ENCODE measurements at places on chromosomes 5 and 9. TPM values are rescaled to one million over a fixed set of nuclear protein-coding genes. Genes with fewer than 3 reads are reported as not detected.

NR2F1-AS1 gene
- total RNA-seq: 23.0 TPM

ROR2 gene
- 0.12 TPM for total RNA-seq

KIF20A gene
- 8.2 TPM for total RNA-seq

PCDHB9 gene
- total RNA-seq: 0.15 TPM

IER5L gene
- 21.4 TPM for total RNA-seq

MSMP gene
- total RNA-seq: 1.6 TPM

KIF12 gene
- 5.3 TPM for total RNA-seq

EQTN gene
- not detected for total RNA-seq

TAF11L10 gene
- not detected for total RNA-seq

RNF180 gene
- total RNA-seq: 4.7 TPM

SARDH gene
- 3.4 TPM for total RNA-seq

MED22 gene
- total RNA-seq: 21.9 TPM

GPX8 gene
- total RNA-seq: 70.8 TPM

GRCh38 chr5:91126448-91126847 is 256.7 kb downstream of the ARRDC3 start:
- no peak for DNase-seq

GRCh38 chr9:129712634-129713401 is 40.0 kb downstream of the PTGES start:
- DNase-seq: no peak

DNA sequence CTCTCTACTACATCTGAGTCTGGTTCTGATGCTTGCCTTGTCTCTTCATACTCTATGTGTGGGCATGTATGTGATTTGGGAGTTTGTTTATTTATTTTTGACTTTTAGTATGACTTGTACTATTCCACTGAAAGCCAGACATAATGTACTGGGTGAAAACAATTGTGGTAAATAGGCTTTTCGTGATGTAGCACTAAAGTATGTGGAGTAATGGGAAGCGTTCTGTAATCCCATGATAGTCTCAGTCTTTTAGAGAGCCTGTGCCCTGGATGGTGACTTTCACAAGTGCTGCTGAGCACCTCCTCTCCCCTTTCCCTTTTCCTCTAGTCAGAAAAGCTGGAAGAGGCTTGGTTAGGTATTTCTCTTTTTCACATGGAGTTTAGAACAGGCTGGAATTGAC is 85.8 kb upstream of the S1PR3 start:
- DNase-seq: no peak

- DNase-seq: no peak
Observed at GRCh38 chr5:156655732-156656131, 194.4 kb upstream of the PPP1R2B start.

DNA sequence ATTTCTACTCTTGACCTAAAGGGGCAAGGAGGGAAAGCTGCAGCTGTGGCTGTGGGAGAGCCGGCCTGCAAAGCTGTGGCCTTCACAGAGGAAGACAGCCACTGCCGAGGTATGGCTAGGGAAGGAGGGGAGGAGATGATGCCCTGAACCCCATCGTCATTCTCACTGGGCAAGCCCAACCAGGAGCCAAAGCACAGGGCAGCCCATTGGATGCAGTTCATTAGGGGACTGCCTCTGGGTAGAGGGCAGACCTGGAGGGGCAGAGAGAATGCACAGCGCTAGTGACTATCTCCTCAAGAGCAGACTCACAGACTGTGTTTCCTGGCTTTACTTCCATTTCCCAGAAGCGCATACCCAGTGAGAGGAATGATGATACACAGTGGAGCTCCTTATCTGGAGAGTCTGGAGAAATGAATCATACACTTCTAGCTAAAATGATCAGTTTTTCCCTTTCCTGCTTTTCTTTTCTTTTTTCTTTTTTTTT is 47.2 kb upstream of the TTC23L start:
- peak; percentile 18 for DNase-seq

DNA sequence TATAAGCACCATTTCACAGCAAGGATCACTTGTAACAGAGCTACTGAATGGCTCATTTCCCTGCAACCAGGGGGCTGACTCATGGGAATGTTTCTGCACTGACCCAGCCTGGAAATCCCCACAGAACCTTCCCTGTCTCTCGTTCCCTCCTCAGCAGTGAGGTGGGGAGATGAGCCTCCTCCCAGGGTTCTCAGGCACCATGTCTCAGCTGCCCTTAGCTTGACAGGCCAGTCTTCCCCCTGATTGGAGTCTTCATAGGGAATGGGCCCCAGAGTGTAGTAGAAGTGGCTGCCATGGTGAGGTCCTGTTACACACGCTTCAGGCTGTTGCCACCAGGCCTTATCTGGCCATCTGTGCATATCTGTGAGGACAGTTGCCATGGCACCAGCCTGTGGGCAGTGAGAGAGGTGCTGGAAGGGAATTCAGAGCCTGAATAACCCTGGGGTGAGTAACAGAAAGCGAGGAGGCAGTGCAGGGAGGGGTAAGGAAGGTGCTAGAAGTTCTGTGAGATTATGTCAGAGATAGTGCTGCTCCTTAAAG is 324.4 kb downstream of the ENC1 start:
- DNase-seq: peak; percentile 71

- DNase-seq: no peak
Observed at GRCh38 chr9:114880291-114880745, 50.1 kb downstream of the TNFSF8 start.

GRCh38 chr5:7321724-7322123 is 74.2 kb upstream of the ADCY2 start:
- DNase-seq: no peak

DNA sequence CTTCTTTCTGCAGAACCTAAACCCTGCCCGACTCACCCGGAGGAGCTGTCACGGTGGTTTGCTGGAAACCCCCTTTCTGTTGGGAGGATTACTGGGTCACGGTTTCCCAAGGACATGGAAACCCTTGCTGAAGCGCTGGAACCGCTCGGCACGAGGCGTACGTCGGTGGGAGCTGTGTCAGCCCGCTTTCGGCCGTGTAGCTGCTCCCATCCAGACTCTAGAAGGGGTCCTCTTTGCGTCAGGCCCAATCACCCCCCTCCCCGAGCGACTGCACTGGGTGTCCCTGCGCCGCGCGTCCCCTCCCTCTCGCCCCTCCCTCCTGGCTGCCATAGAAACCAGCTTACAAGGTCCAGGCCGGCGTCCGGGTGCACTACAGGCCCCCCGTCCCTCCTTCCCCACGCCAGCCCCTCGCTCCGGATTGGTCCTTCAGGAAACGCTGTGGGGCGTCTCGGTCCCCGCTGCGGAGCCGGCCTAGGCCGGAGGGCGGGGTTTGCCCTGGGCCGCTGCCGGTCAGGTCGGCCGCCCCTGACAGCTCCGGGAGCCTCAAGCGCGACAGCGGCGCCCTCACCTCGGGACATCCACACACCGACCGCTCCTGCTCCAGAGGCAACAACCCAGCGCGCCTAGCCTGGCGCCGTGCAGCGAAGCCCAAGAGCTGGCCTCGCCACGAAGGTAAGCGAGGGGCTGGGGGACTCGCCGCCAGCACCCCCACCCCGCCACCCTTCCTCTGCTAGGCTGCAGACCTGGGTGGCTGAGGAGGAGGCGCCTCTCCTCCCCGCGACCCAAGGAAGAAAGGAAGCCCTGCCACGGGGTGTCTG is at the start of gene NIM1K:
NIM1K (plus strand) TSS at position 486 of the 818 bp plus-strand sequence. CDS start 53,551 bp downstream, outside the sequence.
- DNase-seq: no peak

DNA sequence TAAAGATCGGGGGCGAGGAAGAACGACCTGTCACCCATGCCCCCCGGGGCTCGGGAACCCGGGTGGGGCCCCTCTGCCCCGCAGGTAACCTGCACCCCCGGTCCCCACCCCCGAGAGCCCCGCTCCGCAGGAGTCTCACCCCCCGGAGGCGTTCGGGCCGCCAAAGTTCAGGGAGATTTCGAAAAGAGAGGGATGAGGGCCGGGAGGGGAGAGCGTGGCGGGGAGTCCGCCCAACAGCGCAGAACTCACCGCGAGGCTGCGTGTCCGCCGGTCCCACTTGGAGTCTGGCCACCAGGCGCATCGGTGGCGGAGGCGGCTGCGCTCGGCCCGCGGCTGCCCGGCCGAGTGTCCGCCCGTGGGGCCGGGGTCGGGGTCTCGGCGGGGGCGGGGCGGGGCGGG is at the start of gene PHF19:
PHF19 (minus strand) TSS at position 347 of the 399 bp plus-strand sequence. CDS start 2,447 bp downstream, outside the sequence.
- DNase-seq: no peak

GRCh38 chr5:180235077-180235476 is 26.1 kb upstream of the RASGEF1C start:
- no peak for DNase-seq

DNA sequence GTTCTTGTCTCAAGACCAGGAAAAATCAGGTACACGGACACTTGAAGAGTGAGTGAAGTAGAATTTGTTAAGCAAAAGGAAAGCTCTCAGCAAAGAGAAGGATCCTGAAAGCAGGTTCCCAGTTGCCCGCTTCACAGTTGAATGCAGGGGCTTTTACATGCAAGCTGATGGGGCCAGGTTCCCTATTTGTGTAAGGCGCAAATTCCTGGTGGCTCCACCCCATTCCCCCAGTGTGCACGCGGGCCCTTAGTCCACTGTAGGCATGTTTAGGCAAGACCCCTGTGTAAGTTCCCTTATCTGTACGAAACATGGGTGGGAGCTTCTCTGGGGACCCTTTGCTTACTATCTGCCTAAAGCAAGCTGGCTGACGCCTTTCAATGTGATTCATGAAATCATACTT is 2.7 kb upstream of the AGTPBP1 start:
- no peak for DNase-seq

GRCh38 chr5:83306572-83307241 is 164.8 kb upstream of the VCAN start:
- DNase-seq: no peak

DNA sequence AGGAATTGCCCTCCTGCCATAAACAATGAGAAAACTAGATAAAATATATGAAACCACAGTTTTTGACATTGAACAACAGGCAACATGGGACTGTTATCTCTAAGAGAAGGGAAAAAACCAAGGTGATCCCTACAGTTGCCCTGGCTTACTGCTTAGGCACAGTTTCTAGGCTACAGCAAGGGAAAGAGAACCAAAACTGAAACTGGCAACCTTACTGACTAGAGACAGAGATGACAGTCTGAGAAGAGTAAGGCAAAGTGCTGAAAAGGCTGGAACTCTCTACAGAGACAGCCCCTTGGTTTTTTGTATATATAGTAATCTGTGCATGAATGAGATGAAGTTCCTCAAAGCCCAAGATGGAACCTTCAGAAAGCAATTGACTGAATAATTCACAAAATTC is 36.2 kb upstream of the REEP2 start:
- DNase-seq: no peak

GRCh38 chr5:78527054-78527859 is 121.3 kb downstream of the LHFPL2 start:
- peak; percentile 98 for DNase-seq

- no peak for DNase-seq
Observed at GRCh38 chr5:179828756-179829421, 8.2 kb downstream of the SQSTM1 start.

DNA sequence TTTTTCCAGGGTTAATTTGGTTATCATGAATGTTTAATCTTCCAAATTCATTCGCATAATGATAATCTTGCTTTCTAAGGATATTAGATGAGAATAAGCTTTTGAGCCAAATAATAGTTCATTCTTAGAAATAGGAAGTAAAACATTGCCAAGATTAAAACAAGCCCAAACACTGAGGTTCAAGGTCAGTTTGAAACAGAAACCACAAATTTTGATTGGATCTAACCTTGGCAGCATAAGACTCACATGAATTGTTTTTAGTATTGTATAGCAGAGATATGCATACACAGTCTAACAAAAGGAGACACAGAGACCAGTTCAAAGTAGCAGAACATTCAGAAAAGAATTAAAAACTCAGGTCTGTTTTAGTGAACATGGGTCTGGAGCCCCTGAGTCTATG is 43.4 kb upstream of the VCAN start:
- no peak for DNase-seq

DNA sequence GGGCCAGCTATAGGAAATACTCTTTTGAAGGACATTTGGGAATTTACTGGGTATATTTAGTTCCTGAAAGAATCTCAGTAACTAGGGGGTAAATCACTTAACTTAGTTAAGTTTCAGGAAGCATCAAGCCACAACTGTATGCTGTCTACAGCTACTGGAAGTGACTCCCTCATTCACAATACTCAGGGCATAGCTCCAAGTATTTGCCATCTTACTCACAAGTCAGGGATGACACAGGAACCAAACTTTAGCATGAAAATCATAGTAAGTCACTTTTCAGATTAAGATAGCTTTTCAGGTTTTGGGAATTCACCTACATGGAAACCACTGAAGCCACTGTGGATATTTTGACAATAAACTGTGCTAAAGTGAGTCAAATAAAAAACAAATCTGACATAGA is 242.4 kb upstream of the ATP10B start:
- no peak for DNase-seq

- DNase-seq: no peak
Observed at GRCh38 chr9:129549684-129550083, 71.2 kb downstream of the C9orf50 start.

GRCh38 chr9:119781886-119782285 is 412.7 kb upstream of the BRINP1 start:
- no peak for DNase-seq

DNA sequence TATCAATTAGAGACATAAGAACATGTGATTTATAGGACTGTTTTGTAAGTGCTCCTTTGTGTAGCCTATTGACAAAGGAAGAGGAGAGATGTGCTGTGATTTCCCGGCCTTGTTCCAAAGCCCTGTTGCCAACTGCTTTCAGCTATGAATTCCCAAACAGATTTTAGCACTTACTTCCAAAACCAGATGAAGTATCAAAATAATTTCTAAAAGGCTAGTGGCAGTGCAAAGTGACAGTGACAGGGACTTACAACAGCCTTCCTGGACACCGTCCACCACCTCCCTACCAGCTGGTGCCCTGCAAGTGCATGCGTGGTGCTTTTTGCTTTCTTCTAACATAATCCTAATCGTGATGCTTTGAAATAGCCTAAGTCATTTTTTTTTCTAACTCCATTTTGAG is 254.1 kb upstream of the ACTBL2 start:
- DNase-seq: no peak

- DNase-seq: no peak
Observed at GRCh38 chr5:64505769-64506566, at the start of gene RGS7BP. RGS7BP (plus strand) TSS chr5:64506015; CDS start chr5:64506625, 610 bp downstream.

DNA sequence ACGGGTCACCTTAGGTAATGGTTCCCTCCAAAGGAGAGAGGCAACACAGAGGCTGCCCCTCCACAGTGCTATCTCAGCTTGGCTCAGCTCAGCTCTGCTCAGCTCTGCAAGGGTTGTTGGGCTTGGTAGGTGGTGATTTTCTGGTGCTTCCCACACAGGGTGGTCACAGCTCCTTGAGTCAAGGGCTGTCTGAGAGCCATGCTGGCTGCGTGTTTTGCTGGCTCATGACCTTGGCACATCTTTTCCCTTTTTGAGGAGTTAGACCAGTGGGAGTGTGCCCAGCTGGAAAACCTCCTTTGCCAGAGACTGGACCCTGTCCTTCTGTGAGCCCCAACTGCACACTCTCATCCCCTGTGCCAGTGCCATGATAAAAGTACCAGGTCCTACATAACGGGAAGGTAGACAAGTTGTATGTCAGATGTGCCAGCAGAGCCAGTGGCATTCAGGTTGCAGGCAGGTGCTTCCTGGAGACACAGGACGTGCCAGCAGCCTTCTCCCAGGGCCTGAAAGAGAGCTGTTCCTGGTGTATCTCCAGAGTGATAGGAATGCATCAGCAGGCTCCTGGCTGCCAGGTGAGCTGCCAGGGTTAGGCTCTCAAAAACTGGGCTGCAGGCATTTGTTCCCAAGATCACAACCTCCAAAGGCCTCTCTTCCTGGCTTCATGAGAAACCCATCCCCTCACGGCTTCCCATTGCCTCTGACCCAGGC is 118.6 kb upstream of the CXCL14 start:
- DNase-seq: no peak

- DNase-seq: no peak
Observed at GRCh38 chr5:132256086-132256782, 1.3 kb upstream of the PDLIM4 start.

GRCh38 chr9:2593744-2594143 is 27.8 kb upstream of the VLDLR start:
- DNase-seq: no peak

Measured in glomerular endothelial cell (primary cell).